ENCODE measurements at places on chromosomes 7 and 10.
A peak's percentile ranks its signal among the peaks of the same experiment; 100 is the strongest.

DNA sequence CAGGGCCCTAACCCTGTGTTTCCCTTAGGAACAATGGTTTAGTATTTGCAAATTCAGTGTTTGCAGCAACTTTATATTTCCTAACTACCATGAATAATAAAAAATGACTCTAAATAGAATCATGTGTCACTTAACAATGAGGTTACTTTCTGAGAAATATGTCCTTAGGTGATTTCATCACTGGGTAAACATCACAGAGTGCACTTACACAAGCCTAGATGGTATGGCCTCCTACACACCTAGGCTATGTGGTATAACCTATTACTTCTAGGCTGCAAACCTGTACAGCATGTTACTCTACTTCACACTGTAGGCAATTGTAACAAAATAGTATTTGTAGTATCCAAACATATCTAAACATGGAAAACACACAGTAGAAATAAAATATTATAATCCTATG, 1174.6 kb upstream of the LRRTM3 start:
- DNase-seq = no peak
- H3K4me1 ChIP-seq = no peaks in the 10 kb centered on the region
- no peaks in the 10 kb centered on the region for H3K36me3 ChIP-seq
- H3K27me3 ChIP-seq = no peaks in the 10 kb centered on the region
- H3K27ac ChIP-seq = no peak overlapping the region
- H3K4me3 ChIP-seq = no peak overlapping the region

DNA sequence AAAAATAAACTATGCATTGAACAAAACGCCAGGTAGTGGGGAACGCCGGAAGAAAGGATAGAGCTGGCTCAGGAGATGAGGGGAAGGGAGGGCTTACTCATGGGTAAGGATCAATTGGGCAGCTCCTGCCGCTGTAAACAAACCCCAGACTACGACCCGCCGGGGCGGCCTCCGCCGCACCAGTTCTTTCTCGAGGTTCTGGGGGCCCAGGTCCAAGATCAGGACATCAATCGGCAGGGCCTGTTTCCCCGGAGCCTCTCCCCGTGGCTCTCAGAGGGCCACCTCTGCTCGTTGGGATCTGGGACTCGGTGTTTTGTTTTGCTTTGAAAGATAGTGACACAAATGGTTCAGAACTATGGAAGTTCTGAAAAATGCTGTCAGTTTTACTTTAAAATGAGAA, 140.4 kb downstream of the ELFN1 start:
- H3K27ac ChIP-seq = no peak overlapping the region
- peak overlapping the region; percentile 29 for H3K4me3 ChIP-seq
- DNase-seq = no peak
- no peaks in the 10 kb centered on the region for H3K36me3 ChIP-seq
- H3K4me1 ChIP-seq = peaks cover 36% of the 10 kb centered on the region

DNA sequence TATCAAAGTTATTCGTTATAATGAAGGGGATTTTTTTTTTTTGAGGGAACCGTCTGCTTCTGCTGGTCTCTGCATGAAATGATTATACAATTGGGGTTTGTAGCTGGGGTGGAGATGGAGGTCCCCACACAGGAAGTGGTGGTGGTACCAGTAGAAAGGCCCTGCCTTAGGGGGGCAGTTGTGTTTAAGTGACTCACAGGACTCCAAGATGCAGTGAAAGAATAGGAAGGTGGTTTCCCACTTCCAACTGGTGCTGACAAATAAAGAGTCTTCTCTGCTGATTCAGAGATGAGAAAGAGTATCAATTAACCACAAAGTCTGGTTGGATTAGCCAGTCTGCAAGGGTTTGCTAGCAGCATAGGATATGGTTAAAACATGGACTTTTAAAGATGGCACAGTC, 376.0 kb downstream of the SORCS3 start:
- no peaks in the 10 kb centered on the region for H3K4me1 ChIP-seq
- H3K27ac ChIP-seq = no peak overlapping the region
- no peaks in the 10 kb centered on the region for H3K36me3 ChIP-seq
- H3K27me3 ChIP-seq = no peaks in the 10 kb centered on the region

- H3K27me3 ChIP-seq = no peaks in the 10 kb centered on the region
- no peaks in the 10 kb centered on the region for H3K36me3 ChIP-seq
- no peak overlapping the region for H3K27ac ChIP-seq
- no peak for DNase-seq
These were observed 28.2 kb downstream of the ADK start for GRCh38 chr10:74179111-74179710.

DNA sequence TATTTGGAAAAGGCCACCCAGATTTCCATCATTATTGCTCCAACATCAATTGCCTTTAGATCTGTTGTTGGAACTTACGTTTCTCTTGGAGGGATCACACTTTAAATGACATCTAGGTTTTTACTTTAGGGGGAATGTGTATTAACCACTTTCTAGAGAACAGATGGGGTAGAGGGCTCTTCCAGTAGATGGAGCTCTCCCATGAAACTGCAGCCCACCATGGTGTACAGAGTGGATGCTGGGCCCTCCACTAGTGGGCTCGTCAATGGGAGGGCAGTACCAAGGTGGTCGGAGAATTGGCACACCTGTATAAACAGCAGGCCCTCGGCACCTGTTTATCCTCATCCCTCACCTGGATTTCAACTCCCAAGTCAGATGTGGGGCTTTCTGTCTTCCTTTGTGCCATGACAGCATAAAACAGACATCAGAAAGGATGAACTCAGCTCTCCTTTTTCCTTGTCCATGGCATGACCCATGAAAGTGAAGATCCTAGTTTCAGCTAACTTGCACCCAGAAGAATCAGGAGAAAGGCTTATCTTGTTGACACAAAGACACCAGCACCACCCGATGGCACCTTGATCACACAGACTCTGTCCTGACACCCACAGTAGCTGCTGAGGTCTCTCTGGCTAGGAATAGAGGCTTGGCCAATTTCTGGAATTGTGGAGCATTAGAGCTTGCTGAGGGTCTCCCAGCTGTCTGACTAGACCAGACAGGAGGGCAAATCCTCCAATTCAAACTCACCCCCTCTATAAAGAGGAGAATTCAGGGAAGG, 150.5 kb downstream of the CYP26A1 start:
- no peaks in the 10 kb centered on the region for H3K4me1 ChIP-seq
- H3K27ac ChIP-seq = no peak overlapping the region
- no peaks in the 10 kb centered on the region for H3K27me3 ChIP-seq
- H3K36me3 ChIP-seq = no peaks in the 10 kb centered on the region
- no peak for DNase-seq
- H3K4me3 ChIP-seq = no peak overlapping the region

- H3K27ac ChIP-seq = no peak overlapping the region
- H3K27me3 ChIP-seq = peaks cover 40% of the 10 kb centered on the region
These were observed 5.7 kb downstream of the ATG9B start for GRCh38 chr7:151018421-151019129.

GRCh38 chr7:44145479-44145968, 4.4 kb upstream of the MYL7 start:
- H3K27me3 ChIP-seq = no peaks in the 10 kb centered on the region
- H3K36me3 ChIP-seq = no peaks in the 10 kb centered on the region
- peaks cover 16% of the 10 kb centered on the region for H3K4me1 ChIP-seq
- no peak for DNase-seq
- no peak overlapping the region for H3K27ac ChIP-seq
- H3K4me3 ChIP-seq = no peak overlapping the region

DNA sequence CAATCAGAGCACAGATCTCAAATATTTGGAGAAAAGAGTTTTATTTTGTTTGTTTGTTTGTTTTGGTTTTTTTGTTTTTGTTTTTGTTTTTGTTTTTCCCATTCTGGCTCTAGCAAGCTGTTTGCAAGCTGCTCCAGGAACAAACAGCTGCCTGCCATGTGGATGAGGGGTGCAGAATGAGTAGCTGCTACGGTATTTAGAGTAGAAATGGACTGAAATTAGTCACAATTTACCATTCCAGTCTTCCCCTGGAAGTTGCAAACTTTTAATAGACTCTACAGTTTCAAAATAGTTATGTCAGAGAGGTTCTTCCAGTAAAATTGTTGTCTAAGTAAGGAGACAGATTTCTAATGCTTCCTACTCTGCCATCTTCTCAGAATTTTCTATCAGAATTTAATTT, 27.1 kb upstream of the TAS2R16 start:
- no peak overlapping the region for H3K4me3 ChIP-seq
- no peaks in the 10 kb centered on the region for H3K27me3 ChIP-seq
- no peaks in the 10 kb centered on the region for H3K36me3 ChIP-seq
- DNase-seq = no peak
- H3K27ac ChIP-seq = no peak overlapping the region

GRCh38 chr10:62422068-62422590, 48.0 kb downstream of the ZNF365 start:
- H3K4me3 ChIP-seq = no peak overlapping the region
- no peak overlapping the region for H3K27ac ChIP-seq
- no peaks in the 10 kb centered on the region for H3K27me3 ChIP-seq
- no peaks in the 10 kb centered on the region for H3K4me1 ChIP-seq

DNA sequence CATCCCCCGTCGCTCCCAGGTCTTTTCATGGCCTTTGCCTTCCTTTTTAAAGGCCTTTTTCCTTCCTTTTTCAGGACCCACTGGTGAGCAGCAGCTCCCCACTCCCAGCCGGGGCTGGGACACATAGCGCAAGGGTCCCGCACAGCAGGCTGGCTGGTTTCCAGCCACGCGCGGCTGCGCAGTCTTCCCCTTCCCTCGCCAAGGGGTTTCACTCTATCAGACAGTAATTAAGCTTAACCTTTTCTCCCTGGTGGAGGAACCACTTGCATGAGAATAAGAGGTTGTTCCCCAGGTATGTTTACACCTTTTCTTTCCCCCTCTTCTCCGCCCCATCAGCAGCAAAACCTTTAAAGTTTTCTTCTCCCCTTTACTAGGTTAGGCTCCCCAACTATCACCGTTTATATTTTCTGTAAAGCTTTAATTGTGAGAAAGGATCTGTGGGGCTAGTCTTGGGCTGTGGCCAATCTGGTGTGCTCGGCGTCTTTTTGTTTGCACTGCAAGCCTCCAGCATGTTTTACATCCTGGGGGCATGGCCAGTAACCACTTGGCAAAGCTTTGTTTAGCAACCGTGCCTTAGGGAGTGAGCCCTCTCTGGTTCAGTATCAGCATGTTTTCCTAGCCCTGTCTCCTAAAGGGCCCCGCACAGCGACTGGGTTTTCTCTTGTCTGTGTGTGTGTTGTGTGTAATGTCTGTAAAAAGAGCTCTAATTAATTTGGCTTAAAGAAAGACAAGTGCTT, 219.6 kb downstream of the PHF14 start:
- H3K36me3 ChIP-seq = no peaks in the 10 kb centered on the region
- no peak for DNase-seq
- H3K27ac ChIP-seq = no peak overlapping the region

GRCh38 chr7:2516194-2516555, 3.4 kb upstream of the LFNG start:
- H3K4me3 ChIP-seq = no peak overlapping the region
- no peaks in the 10 kb centered on the region for H3K36me3 ChIP-seq
- no peaks in the 10 kb centered on the region for H3K27me3 ChIP-seq
- no peak for DNase-seq
- H3K4me1 ChIP-seq = peaks cover 51% of the 10 kb centered on the region
- H3K27ac ChIP-seq = peak overlapping the region; percentile 84

DNA sequence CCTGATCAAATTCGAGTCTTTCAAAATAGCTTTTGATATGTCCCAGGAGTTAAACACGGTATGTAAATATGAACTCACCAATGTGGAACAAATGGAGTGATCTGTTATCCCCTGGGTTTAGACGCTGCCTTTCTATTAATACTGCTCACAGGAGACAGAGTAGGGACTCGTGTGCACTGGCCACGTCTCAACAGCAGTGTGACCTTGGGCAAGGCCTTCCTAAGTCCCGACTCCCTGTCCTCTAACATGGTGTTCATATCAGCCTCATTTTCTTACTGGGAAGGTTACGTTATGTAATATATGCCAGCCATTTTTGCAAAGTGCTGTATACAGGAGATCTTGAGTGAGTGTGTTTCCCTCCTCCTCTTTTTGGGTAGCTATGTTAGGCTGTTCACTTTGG, 1.8 kb downstream of the WDR37 start:
- DNase-seq = no peak
- no peak overlapping the region for H3K27ac ChIP-seq
- H3K4me1 ChIP-seq = no peaks in the 10 kb centered on the region
- peaks cover 3% of the 10 kb centered on the region for H3K36me3 ChIP-seq
- no peaks in the 10 kb centered on the region for H3K27me3 ChIP-seq

DNA sequence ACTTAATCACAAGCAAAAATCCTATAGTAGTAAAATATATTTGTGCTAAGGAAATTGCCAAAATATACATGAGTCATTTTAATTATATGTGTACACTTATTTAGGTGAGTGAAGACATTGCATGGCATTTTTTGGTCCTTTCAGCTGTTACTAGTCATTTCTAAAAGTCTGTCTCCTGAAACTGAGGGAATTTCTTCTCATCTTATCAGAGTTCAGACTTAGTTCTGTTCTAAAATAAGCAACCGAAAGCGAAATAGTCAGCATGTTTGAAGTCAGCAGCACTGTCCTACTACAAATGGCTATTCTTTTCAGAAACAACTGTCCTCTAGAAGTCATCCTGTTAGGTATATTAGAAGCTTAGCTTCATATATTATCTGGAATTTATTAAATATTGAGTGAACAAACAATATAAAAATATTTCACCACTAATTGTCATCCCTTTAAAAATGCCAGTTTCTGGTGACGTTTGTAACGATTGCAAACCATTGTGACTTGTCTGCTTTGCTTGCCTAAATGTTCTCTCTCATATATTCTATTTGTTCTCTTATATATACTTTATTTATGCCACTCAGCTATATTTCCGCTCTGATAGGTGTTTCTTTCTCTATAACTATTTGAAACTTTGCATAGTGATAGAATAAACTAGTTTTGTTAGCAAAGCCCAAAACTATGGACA, 227.4 kb upstream of the KAT6B start:
- peaks cover 3% of the 10 kb centered on the region for H3K36me3 ChIP-seq
- H3K27ac ChIP-seq = no peak overlapping the region
- H3K27me3 ChIP-seq = no peaks in the 10 kb centered on the region
- no peak overlapping the region for H3K4me3 ChIP-seq
- H3K4me1 ChIP-seq = no peaks in the 10 kb centered on the region

GRCh38 chr10:100670828-100671479, 74.4 kb upstream of the PAX2 start:
- no peak overlapping the region for H3K27ac ChIP-seq
- no peak for DNase-seq
- H3K36me3 ChIP-seq = no peaks in the 10 kb centered on the region
- no peak overlapping the region for H3K4me3 ChIP-seq

All from SJCRH30 (cell line).